ENCODE measurements at places on chromosomes 5 and 9.

DNA sequence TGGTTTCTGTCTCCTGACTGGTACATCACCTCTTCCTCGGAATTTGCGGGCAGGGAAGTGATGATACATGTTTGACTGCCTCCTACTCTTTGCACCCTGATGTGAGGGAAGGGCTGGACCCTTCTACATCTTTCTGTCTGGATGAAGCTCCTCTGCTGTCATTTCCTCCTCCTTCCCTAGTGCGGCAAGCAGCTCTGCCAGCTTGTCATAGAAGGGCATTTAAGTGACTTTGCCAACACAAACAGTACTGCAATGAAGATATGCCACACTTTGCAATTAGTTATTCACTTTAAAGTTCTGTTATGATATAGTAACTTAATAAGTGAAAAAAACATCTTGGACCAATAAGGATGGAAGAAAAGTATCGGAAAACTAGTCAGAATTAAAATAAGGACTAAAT lies 48.5 kb upstream of the ABL1 start:
- DNase-seq, result no peak

GRCh38 chr9:34566322-34566721 lies 23.2 kb downstream of the CNTFR start:
- DNase-seq, result no peak

GRCh38 chr5:100889165-100889743 lies 13.8 kb downstream of the ST8SIA4 start:
- no peak for DNase-seq

- no peak for DNase-seq
Measured at GRCh38 chr9:131178926-131179325, 53.5 kb downstream of the NUP214 start.

GRCh38 chr5:65508978-65509377 lies 27.3 kb upstream of the ADAMTS6 start:
- DNase-seq, result no peak

- DNase-seq, result no peak
Measured at GRCh38 chr5:132867046-132867451, 607 bp downstream of the UQCRQ start.

GRCh38 chr9:98993570-98993945 lies 49.9 kb downstream of the COL15A1 start:
- DNase-seq, result no peak

- DNase-seq, result no peak
Measured at GRCh38 chr5:103035701-103036100, 84.2 kb downstream of the GIN1 start.

- DNase-seq, result no peak
Measured at GRCh38 chr5:95746194-95746593, 15.1 kb downstream of the RHOBTB3 start.

DNA sequence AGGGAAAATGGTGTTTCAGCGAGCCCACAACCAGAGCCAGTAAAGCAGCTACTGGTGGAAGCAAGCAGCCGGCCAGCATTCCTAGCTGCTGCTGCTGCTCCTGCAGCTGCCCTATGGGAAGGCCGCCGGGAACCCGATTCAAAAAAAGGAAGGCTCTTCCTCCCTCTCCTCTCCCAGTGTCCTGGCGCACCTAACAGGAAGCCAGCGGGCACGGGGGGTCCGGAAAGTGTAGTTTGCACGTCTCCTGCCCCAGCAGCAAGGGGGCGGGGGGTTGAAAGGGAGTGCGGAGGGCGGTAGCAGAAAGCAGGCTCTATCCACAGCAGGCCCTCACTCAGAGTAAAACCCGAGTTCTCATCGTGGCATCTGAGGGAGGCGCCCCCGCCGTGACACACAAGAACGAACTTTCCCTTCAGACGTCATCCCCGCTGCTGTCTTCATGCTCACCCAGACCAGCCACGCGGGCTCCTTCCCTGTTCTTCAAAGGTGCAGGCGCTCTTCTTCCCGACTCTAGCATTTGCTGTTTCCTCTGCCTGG lies 16.5 kb downstream of the GRXCR2 start:
- no peak for DNase-seq

DNA sequence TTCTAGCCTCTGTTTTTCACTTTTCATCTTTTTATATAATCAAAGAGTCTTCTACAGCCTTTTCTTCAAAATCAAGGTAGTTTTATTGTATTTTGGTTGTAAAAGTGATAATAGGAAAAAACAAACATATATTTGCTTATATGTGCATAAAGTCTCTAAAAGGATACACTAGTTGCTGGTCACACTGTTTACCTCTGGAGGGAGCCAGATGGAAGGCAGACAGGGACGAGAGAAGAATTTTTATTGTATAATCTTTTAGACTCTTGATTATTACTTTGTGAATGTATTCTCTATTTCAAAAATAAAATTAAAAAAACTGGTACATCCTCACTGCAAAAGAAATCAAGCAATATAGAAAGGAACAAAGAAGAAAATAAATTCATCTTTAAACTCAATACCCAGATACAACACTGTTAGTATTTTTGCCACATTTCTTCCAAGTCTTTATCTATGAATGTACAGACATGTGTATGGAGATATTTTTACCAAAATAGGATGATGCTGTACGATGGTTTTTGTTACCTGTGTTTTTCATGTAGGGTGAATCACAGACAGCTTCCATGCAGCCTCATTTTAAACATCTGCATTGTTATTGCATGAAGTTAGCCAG lies 6.1 kb upstream of the RNF183 start:
- DNase-seq, result no peak

GRCh38 chr9:18256568-18256967 lies 217.4 kb upstream of the ADAMTSL1 start:
- no peak for DNase-seq

DNA sequence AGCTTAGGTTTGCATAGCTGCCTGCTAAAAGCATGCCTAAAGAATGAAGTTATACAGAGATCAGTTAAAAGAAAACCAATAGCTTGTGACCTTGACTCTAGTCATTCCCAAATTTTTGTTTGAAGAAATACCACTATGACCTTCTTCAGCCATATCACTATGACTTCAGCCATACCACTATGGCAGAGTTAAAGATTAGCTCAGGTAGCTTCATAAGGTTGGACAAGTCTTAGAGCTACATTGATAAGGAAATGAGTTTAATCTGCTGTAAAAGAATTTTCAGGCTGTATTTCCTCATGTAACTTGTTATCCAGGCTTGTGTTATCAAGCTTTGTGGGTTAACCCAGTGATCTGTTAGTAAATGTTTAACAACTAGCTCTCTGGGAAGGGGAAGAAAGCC lies 30.7 kb downstream of the C6 start:
- DNase-seq, result no peak

DNA sequence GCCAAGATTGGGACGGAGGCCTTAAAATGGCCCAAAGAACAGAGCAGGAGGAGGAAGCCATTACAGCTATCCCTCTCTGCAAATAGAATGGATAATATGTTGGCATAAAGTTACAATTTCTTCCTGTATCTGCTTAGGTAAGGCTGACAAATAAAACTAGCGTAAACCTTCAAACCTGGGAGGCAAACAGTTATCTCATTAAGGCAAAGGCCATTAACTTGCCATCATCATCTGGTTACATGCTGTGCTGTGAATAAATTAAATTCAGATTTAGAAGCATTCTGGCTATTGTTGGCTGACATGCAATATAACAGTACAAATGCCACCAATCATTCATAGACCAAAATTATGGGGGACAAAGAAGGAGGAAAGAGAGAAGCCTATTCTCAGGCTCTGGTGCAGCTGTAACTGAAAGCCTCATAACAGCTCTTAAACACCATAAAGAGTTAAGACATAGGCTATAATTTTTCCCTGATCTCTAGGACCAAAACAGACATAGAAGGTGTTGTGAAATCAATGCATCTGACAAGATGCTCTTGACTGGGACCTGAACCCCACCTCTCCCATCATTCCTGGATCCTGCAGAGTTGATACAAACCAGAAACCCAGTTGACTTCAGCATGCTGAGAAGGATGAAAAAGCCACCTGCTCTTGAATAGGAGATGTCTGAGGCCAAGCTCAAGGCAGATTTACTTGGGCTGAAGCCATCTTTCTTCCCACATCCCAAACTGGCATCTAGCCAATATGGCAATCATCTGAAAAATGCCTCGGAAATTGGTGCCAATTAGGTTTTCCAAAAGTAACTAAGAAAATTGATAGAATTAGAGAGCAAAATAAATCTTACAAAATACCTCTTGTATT lies 62.5 kb downstream of the PLCXD3 start:
- DNase-seq, result peak; percentile 5

DNA sequence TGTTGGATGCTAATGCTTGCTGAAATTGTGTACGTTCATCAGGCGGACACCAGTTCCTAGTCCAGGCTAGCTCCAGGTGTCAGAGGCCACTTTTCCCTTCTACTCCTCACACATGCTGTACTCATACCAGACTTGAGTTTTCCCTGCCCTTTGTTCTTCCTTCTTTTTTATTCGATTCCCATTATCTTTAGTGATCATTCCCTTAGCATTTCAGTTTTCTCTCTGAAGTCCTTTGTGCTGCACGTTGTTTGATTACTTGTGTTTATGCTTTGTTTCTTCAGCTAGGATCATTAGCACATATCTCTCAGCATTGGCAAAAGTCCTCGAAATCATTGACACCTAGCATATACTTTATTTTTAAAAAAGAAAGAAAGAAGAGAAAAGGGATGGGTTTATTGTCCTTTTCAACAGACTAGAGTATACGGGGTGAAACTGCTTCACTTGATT lies 409 bp upstream of the COX7C start:
- DNase-seq, result no peak

- no peak for DNase-seq
Measured at GRCh38 chr5:73522989-73523388, 24.7 kb downstream of the BTF3 start.

- no peak for DNase-seq
Measured at GRCh38 chr5:123046222-123046621, 9.7 kb upstream of the PPIC start.

DNA sequence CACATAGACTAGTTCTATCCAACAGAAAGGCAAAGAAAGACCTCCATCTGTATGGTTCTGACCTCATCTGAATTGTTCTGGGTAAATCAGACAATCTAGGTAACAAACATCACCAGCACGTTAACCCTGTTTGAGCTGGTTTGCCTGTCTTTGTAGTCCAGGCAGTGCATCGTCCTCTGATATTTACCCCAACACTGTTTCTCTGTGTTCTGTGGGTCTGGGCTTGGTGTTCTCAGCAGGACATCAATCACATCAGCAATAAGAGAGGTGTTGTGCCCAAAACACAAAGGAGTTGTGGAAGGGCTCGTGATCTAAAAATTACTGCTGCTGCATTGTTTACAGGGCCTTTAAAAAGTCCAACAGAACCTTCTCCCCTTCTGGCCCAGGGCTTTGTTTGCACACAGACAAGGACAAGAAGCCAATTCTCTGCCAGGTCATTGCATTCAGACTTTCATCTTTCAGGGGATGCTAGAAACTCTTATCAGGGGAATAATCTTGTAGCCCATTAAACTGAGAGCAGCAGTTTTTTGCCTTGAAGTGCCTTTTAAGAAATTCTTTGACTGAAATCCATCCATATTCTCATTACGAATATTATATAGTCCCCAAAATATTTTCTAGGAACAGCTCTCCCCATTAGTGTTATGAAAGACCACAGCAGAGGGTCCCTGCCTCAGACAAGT lies 30.5 kb upstream of the MAP1B start:
- DNase-seq, result no peak

DNA sequence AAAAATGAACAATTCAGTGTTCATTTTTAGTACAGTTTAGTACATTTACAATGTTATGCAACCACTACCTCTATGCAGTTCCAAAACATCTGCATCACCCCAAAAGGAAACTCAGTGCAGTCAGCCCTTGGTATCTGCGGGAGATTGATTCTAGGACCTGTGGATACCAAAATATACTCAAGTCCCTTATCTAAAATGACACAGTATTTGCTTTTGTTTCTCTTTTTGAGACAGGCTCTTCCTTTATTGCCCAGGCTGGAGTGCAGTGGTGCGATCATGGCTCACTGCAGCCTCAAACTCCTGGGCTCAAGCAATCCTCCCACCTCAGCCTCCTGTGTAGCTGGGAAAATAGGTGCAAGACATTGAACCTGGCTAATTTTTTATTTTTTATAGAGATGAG lies 114.0 kb downstream of the PIP5K1B start:
- DNase-seq, result no peak

- DNase-seq, result no peak
Measured at GRCh38 chr9:127566351-127567001, 45.6 kb upstream of the STXBP1 start.

DNA sequence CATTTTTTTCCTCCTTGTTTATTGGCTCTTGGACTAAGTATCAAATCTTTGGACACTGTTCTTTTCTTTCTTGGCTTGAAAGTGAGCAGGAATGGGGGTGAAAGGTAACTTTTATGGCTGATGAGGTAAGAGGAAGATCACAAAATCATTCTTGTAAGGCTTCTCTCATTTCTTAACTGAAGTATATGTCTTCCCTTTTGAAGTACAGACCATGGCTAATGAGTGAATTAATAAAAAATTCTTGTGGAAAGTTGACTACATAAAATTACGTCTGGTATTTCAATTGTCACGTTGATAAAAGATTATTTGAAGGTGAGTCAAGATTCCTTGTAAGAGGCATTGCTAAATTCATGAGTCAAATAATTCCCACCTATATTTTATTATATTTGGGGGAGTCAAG lies 25.1 kb downstream of the VCAN start:
- DNase-seq, result no peak

- DNase-seq, result no peak
Measured at GRCh38 chr9:27784847-27785713, 211.8 kb upstream of the C9orf72 start.

GRCh38 chr5:84478603-84479002 lies 93.9 kb upstream of the EDIL3 start:
- no peak for DNase-seq

- no peak for DNase-seq
Measured at GRCh38 chr5:43236653-43237355, 44.8 kb downstream of the NIM1K start.

- DNase-seq, result no peak
Measured at GRCh38 chr5:95958310-95959014, 3.2 kb downstream of the ELL2 start.

- no peak for DNase-seq
Measured at GRCh38 chr5:57529864-57530263, 47.3 kb upstream of the ACTBL2 start.

- no peak for DNase-seq
Measured at GRCh38 chr5:134561871-134562296, 36.4 kb downstream of the JADE2 start.

GRCh38 chr9:77851882-77852595 lies 179.6 kb downstream of the GNAQ start:
- DNase-seq, result no peak

GRCh38 chr9:38178237-38178636 lies 109.2 kb upstream of the SHB start:
- DNase-seq, result no peak

GRCh38 chr9:76784881-76785280 lies 20.6 kb downstream of the PCA3 start:
- DNase-seq, result no peak
